Activated T-cell treated with anti-CD3 and anti-CD28 coated beads, Interleukin-2, amount 50 U/mL, for 72 hours (primary cell): ENCODE measurements at places on chromosomes 13 and 19. TPM values are rescaled to one million over a fixed set of nuclear protein-coding genes. Genes with fewer than 3 reads are reported as not detected.

LGI4 gene
- 0.72 TPM for total RNA-seq

OVOL3 gene
- 0.39 TPM for total RNA-seq

DNA sequence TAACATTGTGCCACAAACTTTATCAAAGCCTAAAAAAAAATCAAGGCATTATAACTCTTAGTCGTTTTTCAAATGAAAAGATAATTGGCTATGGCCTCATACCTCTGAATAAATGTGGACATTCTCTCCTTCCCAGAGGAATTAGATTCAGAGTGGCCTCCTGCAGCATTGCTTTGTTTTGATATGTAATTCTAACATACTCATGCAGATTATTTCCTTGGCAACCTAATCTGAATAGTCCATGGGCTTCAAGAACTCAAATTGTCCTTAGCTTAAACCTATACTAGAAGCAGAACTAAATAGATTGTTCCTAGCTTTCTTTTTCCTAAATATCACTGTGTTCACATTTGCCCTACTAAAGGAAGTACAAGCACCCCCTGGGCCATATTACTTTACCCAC, 1146.9 kb downstream of the OLFM4 start:
- H3K4me1 ChIP-seq = no peaks in the 10 kb centered on the region
- no peaks in the 10 kb centered on the region for H3K27me3 ChIP-seq
- DNase-seq = no peak
- H3K4me3 ChIP-seq = no peak overlapping the region
- H3K36me3 ChIP-seq = no peaks in the 10 kb centered on the region

- peaks cover 2% of the 10 kb centered on the region for H3K36me3 ChIP-seq
- no peak overlapping the region for H3K27ac ChIP-seq
- H3K4me3 ChIP-seq = no peak overlapping the region
- peaks cover 6% of the 10 kb centered on the region for H3K4me1 ChIP-seq
- DNase-seq = no peak
Observed at GRCh38 chr19:38031423-38031770, 124.4 kb downstream of the SIPA1L3 start.

- H3K4me3 ChIP-seq = no peak overlapping the region
- no peak overlapping the region for H3K27ac ChIP-seq
- H3K4me1 ChIP-seq = no peaks in the 10 kb centered on the region
- peaks cover 69% of the 10 kb centered on the region for H3K27me3 ChIP-seq
- DNase-seq = no peak
Observed at GRCh38 chr13:23586336-23586735, 16.1 kb downstream of the TNFRSF19 start.

DNA sequence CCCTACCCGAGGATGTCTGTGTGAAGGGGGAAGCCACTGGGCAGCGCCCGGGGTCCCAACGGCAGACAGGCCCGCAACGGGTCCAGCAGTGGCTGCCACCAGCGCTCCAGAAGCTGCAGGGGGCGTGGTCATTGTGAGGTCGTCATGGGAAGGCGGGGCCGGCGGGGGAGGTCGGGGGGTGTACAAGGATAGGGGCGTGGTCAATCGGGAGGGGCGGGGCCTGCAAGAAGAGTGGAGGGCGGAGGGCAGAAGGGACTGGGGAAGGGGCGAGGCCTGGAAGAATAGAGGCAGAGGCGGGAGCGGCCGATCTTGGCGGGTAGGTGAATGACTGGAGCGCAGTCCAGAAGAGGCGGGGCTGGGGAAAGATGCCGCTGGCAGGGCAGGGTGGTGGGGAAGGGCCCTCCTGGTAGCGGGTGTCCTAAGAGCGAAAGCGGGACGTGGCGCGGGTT, 4.4 kb downstream of the FUZ start:
- H3K27me3 ChIP-seq = no peaks in the 10 kb centered on the region
- peaks cover 42% of the 10 kb centered on the region for H3K4me1 ChIP-seq
- H3K27ac ChIP-seq = no peak overlapping the region
- H3K4me3 ChIP-seq = peak overlapping the region; percentile 82

DNA sequence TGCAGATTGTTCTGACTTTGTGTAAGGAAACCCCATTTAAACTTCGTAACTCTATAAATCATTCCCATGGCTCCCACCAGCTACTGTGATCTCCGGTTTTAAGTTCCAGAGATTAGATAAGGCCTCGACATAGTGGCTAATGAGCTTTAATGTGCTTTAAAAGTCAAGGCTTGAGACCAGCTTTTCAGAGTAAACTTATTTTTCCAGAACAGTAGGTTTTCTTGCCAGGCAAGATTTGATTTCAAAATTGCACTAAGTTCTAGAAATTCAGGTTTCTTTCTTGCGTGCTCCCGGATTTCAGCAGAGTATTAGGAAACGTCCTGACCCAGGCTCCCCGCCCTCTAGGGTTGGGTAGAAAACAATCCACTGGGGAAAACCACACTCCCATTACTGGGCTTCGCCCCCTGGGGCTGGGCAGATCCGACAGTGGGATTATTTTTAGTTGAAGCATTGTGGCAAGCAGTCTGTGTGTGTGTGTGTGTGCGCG, 43.3 kb downstream of the CRYL1 start:
- H3K27ac ChIP-seq = no peak overlapping the region
- no peak overlapping the region for H3K4me3 ChIP-seq
- no peaks in the 10 kb centered on the region for H3K27me3 ChIP-seq
- peaks cover 23% of the 10 kb centered on the region for H3K4me1 ChIP-seq
- no peaks in the 10 kb centered on the region for H3K36me3 ChIP-seq
- DNase-seq = no peak

- no peak overlapping the region for H3K27ac ChIP-seq
- no peaks in the 10 kb centered on the region for H3K36me3 ChIP-seq
- no peaks in the 10 kb centered on the region for H3K4me1 ChIP-seq
- no peak overlapping the region for H3K4me3 ChIP-seq
- peaks cover 37% of the 10 kb centered on the region for H3K27me3 ChIP-seq
- no peak for DNase-seq
Observed at GRCh38 chr19:39749981-39750380, 12.2 kb upstream of the CLC start.
